Hepatocyte (in vitro differentiated cells): ENCODE measurements at places on chromosomes 12 and 14.

DNA sequence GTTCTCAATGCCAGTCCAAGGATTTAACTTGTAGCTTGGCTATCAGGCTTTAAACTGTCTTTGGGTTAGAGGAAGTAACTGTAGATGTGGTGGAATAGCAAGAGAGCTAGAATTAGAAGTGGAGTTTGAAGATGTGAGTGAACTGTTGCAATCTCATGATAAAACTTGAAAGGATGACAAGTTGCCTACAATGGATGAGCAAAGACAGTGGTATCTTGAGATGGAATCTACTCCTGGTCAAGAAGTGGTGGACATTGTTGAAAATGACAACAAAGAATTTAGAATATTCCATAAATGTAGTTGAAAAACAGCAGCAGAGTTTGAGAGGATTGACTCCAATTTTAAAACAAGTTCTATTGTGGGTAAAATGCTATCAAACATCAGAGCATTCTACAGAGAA lies 199.0 kb downstream of the DUSP6 start:
- no peaks in the 10 kb centered on the region for H3K27me3 ChIP-seq
- no peak for DNase-seq
- no peak overlapping the region for H3K27ac ChIP-seq
- peaks cover 5% of the 10 kb centered on the region for H3K4me1 ChIP-seq

DNA sequence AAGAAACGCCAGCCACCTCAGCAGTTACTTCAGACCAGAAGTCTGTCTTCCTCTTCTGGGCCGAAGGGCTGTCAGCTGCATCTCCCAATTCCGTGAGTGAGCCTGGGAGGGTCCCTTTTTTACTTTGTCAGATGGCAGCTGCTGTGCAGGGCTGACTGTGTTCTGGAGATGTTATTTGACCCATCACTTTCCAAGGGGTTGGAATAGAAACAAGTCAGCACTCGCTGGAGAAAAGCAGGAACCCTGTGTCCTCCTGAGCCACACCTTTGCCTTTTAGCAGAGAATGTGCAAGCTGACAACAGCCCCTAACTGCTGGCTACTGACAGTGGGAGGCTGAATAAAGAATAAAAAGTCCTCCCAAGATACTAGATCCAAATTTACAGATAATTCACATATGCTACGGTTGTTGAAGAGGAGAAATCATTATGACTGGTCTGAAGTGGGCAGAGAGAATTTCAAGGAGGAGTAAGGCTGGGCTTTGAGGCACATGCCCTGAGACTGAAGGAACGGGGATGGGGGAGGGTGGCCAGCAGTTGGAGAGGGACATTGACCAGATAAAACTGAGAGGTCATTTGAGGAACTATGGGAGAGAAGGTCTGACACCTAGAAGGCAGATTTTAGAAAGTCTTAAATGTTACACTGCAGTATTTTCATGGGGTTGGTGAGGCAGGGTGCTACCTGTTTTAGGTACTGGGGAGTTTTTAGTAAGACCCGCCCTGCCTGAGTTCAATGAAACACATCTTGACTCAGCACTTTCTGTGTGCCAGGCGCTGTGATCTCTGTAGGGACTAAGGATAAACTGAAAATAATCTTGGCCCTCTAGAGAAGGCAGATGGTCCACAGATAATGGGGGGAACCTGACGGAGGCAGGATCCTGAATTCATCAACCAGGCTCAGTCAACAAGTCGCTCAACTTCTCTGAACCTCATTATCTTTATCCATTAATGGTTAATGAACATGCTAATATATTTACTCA lies 27.4 kb downstream of the FAM234B start:
- H3K4me1 ChIP-seq, result no peaks in the 10 kb centered on the region
- H3K36me3 ChIP-seq, result no peaks in the 10 kb centered on the region
- H3K27ac ChIP-seq, result no peak overlapping the region
- H3K27me3 ChIP-seq, result no peaks in the 10 kb centered on the region
- no peak for DNase-seq

DNA sequence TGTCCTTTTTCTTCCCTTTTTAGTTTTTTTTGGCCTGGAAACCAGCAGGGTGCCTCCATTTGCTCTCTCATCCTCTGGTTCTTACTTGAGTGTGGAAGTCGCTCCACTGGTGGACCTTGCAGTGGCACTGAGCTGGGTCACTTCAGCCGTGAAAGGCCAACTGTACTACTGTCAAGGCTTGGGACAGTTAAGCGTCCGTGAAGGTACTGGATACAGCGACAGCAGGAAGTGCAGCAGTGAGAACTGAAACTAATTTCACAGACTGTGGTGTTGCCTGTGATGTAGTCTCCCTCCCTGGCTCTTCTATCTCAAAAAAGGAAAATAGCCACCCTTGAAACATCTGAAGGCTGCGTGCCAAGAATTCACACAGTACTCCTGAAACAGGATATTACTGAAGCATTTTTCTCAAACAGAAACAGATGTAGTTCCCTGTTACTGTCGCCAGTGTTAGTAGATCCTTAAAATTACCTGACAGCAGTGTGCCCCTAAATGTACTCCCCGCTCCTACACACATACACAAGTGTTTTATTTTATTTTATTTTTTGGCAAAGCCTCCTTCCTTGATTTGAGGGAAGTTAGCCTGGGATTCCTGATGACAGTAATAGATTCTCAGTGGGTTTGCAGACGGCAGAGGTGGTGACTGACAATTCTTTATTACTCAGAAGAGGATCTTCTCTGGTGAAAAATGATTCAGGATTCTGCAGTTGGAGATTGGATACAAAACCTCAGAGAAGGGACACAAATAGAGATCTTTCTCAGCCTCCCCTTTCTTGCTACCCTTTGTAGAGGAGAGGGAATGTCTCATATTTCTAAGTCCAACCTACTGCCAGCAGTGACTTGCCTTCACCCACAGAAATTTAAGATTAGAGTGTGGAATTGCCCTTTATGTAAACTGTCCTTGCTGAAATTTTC lies 4.4 kb downstream of the SUSD6 start:
- peak overlapping the region; percentile 83 for H3K27ac ChIP-seq
- H3K27me3 ChIP-seq, result no peaks in the 10 kb centered on the region
- no peak overlapping the region for H3K4me3 ChIP-seq
- no peaks in the 10 kb centered on the region for H3K36me3 ChIP-seq
- H3K4me1 ChIP-seq, result peaks cover 43% of the 10 kb centered on the region

- H3K27ac ChIP-seq, result peak overlapping the region; percentile 94
- H3K36me3 ChIP-seq, result no peaks in the 10 kb centered on the region
- peaks cover 43% of the 10 kb centered on the region for H3K4me1 ChIP-seq
- no peak overlapping the region for H3K4me3 ChIP-seq
- no peak for DNase-seq
- no peaks in the 10 kb centered on the region for H3K27me3 ChIP-seq
Measured at GRCh38 chr14:103209506-103209905, 86.2 kb downstream of the TNFAIP2 start.

DNA sequence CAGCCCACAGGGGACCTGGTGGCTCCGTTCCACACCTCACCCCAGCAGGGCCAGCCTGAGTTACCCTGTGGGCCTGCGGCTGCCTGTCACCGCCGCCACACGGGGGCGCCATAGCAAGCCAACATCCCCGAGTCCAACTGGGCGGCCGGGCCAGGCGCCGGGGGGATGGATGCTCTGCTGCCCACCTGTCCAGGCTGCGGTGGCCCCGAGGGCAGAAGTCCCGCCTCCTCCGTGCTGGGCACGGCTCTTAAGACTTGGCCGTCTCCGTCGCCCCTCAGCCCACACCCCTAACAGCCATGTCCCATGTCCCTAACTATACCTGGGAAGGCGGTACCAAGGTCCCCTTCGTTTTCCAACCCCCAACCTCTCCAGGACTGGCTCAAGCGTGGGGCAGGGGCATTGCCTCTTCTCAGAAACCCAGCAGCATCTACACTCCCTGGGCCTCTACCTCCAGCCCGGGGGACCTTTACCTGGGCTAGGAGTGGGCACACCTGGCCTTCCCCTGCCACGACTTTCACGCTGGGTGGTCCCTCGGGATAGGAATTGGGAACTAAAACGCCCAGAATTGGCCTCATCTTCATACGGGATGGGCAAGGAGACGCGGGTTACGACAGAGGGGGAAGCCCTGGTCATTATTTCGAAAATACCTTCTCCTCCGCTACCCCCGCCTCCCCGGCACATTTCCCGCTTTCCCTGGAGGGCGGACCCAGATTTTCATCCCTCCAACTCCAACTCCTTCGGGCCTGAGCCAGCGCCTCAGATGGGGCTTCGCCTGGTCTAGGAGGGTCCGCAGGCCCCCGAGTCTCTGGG lies 1.1 kb upstream of the CYP46A1 start:
- peak overlapping the region; percentile 78 for H3K4me3 ChIP-seq
- peak; percentile 90 for DNase-seq
- peaks cover 7% of the 10 kb centered on the region for H3K4me1 ChIP-seq
- H3K27me3 ChIP-seq, result peaks cover 3% of the 10 kb centered on the region

- DNase-seq, result no peak
- no peak overlapping the region for H3K4me3 ChIP-seq
- H3K27ac ChIP-seq, result no peak overlapping the region
Measured at GRCh38 chr12:111006621-111007020, 86.2 kb upstream of the MYL2 start.

DNA sequence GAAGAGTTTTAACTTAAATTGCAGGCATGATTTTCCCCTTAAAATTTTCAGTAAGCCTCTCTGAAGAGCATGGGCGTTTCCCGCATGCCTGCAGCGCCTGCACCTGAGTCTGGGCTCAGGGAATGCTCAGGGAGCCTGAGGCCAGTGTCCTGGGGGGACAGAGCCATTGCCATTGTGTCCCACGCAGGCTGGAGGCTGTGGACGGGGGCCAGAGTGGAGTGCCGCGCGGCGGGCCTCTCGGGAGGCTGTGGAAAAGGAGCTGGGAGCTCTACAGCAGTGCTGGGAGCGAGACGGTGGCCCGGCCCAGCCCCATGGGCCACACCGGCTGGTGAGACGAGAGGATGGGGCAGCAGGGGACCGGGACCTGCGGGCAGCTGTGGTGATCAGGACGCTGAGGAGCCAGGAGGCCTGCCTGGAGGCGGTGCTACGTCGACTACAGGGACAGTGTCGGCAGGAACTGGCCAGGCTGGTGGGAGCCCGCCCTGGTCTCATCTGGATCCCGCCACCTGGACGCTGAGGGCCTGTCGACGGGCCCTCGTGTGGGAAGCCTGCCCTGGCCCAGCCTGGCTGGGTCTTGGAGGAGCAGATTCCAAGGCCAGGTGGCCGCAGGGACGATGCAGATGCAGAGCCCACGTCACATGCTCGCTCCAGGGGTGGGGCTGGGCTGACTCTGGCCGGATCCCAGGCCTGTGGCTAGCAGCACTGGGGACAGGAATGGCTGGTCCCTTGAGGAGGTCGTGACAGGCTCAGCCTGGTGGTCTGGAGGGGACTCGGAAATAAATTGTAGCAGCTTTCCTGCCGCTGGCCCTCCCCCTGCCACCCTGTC lies 7.6 kb downstream of the TEDC1 start:
- H3K4me3 ChIP-seq, result no peak overlapping the region
- no peaks in the 10 kb centered on the region for H3K4me1 ChIP-seq
- no peaks in the 10 kb centered on the region for H3K36me3 ChIP-seq
- H3K27ac ChIP-seq, result no peak overlapping the region
- H3K27me3 ChIP-seq, result no peaks in the 10 kb centered on the region

GRCh38 chr12:90953956-90954421 lies 987 bp downstream of the CCER1 start:
- H3K4me3 ChIP-seq, result no peak overlapping the region
- no peak for DNase-seq
- H3K27ac ChIP-seq, result no peak overlapping the region
- H3K4me1 ChIP-seq, result no peaks in the 10 kb centered on the region
- no peaks in the 10 kb centered on the region for H3K27me3 ChIP-seq
- no peaks in the 10 kb centered on the region for H3K36me3 ChIP-seq

- H3K27me3 ChIP-seq, result no peaks in the 10 kb centered on the region
- DNase-seq, result no peak
- no peaks in the 10 kb centered on the region for H3K36me3 ChIP-seq
- H3K4me1 ChIP-seq, result peaks cover 28% of the 10 kb centered on the region
- no peak overlapping the region for H3K4me3 ChIP-seq
Measured at GRCh38 chr14:60253649-60254048, 4.6 kb downstream of the PPM1A start.

DNA sequence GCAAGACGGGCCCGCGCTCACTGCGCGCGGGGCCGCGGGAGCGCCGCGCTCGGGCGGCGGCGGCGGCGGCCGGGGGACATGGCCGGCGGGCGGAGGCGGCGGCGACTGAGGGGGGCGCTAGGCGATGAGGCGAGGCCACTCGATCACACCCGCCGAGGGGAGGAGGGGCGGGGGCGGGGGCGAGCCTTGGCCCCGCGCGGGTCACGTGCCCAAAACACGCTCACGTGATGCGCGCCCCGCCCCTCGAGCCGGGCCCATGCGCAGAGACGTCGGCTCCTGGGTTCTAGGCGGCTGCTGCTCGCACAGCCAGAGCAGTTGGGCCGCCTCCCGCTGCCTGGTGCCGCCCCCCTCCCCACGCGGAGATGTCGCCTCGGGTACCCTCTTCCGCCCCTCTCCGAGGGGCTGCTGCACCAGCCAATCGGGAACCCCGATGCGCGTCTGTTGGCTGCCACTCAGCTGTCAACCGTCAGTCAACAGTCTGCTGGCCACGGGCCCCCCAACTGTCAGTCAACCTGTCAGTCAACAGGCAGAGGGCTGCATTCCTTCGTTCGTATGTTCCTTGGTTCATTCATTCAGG lies at the start of gene SPPL3:
TSS of gene SPPL3 (minus strand) at position 162 of the 577 bp plus-strand sequence. CDS start 491 bp downstream, outside the sequence.
- no peaks in the 10 kb centered on the region for H3K36me3 ChIP-seq
- DNase-seq, result peak; percentile 96
- peak within 1 kb of the TSS; percentile 85 for H3K4me3 ChIP-seq
- peaks cover 12% of the 10 kb centered on the region for H3K4me1 ChIP-seq
- H3K27me3 ChIP-seq, result no peaks in the 10 kb centered on the region

DNA sequence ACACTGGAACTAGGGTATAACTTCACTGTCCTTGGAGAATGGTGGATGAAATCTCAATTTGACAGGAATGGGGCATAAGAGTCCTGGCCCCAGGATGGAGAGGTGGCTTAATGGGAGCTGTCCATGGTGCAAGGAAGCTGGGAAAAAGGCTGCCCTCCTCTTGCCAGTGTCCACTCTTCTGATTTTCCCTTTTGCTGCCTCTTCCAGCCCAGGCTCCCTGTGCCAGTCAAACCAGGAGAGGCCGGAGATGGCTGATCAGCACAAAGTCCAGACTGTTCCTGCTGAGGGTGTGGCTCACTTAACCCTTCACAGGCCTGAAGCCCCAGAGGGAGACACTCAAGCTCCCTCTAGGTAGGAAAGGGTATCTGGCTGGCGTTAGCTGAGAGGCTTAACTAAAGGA lies at the start of gene MYO1A:
TSS of gene MYO1A (minus strand) at position 240 of the 400 bp plus-strand sequence. CDS start 1,806 bp downstream, outside the sequence.
- peak; percentile 51 for DNase-seq
- no peaks in the 10 kb centered on the region for H3K36me3 ChIP-seq
- H3K27me3 ChIP-seq, result no peaks in the 10 kb centered on the region
- no peaks in the 10 kb centered on the region for H3K4me1 ChIP-seq

GRCh38 chr12:779745-780734 lies 27.7 kb downstream of the WNK1 start:
- peak overlapping the region; percentile 18 for H3K27ac ChIP-seq
- peaks cover 24% of the 10 kb centered on the region for H3K4me1 ChIP-seq
- no peak overlapping the region for H3K4me3 ChIP-seq
- DNase-seq, result no peak
